Hippocampal formation (tissue), 2 donors: ENCODE measurements at places on chromosomes 13 and 19.
A peak's percentile ranks its signal among the peaks of the same experiment; 100 is the strongest.

DNA sequence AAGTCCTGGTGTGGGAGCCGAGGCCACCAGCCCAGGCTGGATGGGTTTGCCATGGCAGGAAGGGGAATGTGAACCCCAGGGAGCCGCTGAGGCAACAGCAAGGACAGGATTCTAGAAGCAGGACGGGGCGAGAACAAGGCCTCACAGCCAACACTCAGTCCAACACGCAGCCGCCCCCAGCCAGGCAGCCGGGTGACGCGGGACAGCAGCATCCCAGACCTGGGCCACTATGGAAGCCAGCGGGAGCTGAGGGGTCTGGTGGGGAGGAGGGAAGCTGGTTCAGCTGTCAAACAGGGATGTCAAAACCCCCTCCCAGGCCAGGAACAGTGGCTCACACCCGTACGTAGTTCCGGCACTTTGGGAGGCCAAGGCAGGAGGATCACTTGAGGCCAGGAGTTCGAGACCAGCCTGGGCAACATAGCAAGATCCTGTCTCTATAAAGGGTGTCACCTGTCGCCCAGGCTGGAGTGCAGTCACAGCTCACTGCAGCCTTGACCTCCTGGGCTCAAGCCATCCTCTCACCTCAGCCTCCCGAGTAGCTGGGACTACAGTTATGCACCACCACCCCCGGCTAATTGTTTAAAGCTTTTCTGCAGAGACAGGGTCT lies 6.8 kb downstream of the MEX3D start:
- DNase-seq: no peak

DNA sequence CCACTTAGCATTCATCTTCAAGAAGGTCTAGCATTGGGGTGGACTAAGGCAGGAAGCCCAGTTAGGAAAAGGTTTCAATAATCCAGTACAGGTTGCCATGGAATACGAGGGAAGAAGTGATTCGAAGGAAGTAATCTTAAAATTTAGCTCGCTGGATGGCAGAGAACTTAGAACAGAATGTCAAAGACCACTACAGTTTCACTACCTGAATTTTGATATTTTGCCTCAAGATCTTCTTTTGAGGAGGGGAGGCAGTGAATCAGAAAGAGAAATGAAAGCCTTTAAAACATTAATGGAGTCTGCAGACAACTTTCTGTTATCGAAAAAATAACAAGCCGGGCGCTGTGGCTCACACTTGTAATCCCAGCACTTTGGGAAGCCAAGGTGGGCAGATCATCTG lies 7.0 kb upstream of the RAB8A start:
- no peak for DNase-seq

DNA sequence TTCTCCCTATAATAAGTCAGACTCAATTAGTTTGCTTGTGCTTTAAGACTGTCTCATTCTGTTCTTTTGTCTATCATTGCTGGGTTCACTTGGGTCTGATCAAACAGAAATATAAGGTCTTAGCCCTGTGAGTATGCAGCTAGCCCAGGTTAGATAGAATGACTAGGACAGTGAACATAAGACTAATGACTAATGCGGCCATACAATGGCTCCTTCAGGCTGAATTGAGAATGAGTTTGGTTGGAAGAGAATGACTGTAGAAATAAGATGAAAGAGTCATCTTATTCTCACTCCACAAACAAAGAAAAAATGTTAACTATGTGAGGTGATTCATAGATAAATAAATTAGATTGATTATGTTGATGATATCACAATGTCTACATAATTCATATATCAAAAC lies 50.1 kb upstream of the OBI1 start:
- DNase-seq: no peak

DNA sequence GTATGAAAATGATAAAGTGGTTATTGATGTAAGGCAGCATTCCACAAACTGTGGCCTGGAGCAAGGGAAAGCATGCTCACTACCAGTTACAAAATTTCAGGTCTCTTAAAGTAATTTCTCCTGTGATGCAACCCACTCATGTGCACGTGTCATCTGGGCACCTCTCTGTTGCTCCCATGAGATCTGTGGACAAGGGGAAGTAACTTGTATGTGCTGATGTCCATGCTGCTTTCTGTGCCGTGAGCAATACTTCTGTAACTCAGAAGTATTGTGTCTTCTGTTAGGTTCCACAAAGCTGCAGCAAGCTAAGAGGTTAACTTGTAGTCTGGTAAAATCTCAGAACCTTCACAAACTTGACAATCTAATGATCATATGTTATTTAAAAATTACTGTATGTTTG lies 930.0 kb upstream of the SLITRK6 start:
- DNase-seq: no peak

DNA sequence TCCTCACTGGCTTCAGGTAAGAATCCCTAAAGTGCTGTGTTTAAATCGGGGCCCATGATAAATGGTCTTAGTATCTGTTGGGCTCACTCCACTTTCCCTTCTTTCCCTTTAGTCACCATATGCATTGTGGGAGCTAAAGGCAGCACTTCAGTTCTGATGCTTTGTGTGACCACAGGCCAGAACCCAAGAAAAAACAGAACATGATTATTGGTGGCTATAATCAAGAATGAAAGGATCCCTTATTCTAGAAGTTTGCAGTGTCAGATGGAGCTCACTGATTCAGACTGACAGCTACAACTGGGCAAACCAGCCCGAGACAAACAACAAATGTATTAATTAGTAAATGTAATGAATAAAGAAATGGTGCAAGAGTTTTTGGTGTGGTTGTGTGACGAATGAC lies 57.3 kb upstream of the POMP start:
- DNase-seq: peak; percentile 31

DNA sequence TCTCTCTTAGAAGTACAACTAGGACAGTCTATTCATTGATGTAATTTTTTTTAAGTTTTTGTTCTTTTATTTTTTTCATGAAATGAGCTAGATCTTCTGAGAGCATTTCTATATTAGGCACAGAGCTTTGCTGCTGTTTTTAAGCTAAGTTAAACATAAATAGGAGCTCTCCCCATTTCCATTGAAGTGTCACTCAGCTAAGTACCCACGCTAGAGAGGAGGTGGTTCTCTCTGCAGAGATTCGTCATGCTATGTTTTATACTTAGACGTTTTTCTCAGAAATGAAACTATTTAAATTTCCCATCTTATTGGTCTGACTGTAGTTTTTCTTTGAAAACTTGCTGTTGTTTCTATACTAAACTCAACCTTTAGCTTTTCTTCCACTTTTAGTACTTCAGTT lies 271.5 kb downstream of the PCDH9 start:
- no peak for DNase-seq

DNA sequence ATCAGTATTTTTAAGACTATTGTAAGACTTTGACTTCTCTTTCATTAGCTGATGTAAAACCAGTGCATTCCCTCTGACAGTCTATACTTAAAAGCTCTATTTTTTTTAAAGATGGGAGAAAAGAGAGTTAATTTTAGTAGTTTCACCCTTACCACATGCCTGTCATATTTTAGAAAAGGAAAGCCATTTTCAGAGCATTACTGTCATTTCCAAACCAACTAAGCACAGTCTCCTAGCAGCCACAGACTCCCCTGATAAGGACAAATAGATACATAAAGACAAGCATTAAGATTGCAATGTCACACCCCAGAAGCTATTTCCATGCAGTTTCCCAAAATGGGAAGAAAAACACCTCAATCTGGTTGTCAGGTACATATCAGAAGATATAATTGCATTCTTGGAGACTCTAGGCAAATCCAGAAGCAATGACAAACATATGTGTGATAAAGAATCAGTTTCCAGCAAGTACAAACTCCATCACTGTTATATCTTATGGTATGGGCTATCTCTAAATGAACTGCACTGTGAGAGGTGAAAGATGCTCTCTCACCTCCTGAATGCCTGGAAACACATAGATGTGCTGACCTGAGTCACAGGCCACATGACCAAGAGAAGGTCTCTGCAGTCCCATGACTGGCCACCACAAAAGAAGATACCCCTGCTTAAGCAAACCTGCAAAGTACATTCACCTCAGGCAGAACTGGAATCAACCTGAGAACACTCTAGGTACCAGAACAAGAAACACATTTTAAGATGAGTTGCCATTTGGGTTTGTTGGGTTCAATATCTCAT lies 303.3 kb downstream of the POU4F1 start:
- DNase-seq: no peak

- DNase-seq: no peak
Measured at GRCh38 chr13:46996316-46997030, 99.6 kb upstream of the HTR2A start.

DNA sequence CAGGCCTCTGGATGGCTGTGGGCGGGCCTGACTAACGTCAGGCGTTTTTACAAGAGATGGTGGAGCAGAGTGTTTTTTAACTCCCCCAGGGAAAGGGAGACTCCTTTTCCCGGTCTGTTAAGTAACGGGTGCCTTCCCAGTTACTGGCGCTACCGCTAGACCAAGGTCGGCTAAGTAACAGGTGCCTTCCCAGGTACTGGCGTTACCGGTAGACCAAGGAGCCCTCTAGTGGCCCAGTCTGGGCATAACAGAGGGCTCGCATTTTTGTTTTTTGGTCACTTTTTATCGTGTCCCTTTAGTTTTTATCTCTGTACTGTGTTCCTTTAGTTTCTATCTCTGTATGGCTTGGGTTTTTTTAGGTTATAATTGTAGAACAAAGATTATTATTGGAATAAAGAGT lies 10.0 kb downstream of the ZNF383 start:
- DNase-seq: no peak

- no peak for DNase-seq
Measured at GRCh38 chr13:48220592-48220980, 12.4 kb upstream of the ITM2B start.

- DNase-seq: no peak
Measured at GRCh38 chr13:51318015-51318414, 21.5 kb upstream of the SERPINE3 start.

DNA sequence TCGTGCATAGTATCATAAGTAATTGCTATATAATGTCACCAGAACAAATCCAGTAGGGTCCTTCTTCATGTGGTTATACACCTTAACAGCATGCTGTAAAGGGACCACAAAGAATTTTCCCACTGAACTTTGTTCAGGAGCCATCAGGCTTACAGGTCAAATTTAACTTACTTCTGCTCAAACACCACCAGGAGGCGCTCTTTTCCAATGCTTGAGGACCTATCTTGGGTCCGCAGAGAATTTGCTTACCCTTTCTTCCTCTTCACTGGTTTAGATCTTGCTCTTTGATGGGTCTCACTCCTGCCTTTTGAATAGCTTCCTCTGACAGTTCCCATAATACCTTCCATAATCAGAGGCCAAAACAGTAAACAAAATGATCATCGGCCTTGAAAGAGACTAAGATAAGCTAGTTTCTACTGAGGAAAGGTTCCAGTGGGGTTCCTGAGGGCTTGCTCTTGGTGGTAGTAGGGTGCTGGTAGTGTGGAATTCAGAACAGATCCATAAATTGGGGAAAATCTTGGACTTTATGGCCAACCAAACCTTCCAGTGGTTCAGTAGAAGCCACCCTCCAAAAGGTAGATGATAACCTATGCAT lies 37.4 kb downstream of the SCGB2B2 start:
- DNase-seq: peak; percentile 12

DNA sequence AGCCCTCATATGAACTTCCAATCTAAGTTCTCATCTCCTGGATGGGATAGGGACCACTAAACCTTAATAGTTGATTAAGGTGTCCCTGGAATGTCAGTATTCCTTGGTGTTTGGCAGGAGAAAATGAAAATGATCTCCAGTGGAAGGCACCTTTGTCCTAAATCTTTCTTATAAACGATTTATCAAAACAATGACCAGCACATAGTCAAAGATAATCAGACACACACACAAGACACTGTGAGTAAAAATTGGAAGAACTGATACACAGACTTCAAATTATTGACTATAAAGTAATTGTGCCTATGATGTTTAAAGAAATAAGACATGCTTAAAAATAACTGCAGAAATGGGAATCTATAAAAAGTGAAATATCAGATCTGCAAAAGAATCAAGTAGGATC lies 13.7 kb downstream of the CEBPA start:
- DNase-seq: no peak

DNA sequence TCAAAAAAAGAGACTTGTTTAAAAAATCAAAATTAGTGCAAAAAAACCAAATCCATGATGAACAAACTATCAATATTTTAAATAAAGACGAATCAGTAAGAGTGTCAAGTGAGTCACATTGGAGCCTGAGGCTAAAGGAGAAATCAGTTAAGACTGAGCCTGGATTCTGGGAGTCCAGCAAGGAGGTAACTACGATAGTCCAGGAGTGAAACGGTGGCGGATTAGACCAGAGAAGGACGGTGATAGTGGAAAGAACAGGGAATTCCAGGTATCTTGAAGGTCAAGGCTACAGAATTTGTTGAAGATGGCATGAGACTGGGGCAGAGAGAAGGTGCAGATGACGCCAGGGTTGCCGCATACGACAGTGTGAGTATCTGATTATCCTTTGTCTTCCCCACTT lies 7.0 kb upstream of the NPAS1 start:
- no peak for DNase-seq

DNA sequence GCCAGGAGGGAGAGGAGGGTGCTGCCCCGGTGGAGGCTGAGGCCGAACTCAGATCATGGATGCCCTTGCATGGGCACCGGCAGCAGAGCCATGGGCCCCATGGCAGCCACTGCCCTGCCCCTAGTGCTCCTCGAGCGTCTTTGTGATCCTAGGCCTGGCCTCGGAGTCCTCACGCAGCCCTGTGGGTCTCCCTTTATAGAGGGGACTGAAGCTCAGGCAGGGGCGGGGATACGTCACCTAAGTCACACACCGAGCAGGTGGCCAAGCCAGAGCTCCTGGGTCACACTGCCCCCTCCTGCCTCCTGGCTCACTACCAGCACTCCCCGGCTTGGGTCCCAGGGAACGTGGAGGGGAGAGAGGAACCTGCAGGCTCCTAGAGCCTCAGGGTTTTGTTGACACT lies 28.7 kb downstream of the DHX34 start:
- DNase-seq: no peak

GRCh38 chr13:112940236-112940635 lies 28.8 kb upstream of the MCF2L start:
- peak; percentile 39 for DNase-seq

- no peak for DNase-seq
Measured at GRCh38 chr13:75226733-75227435, 255.1 kb downstream of the TBC1D4 start.

DNA sequence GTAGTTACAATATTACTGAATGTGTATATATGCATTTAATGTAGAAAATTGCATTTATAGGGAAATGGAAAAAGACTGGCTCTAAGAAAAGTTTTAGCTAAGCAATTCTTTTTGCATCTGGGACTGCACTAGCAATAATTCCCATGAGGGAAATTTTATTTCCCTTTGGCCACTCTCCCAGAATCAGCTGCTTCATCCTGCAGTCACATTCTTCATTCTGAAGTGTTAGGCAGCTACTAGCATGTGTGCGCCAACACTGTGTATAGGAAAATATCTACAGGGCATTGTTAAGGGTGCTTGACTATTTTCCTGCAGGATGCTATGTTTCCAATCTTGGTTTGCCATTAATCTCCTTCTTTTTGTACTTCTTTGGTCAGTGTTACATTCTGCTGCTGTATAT lies 312.8 kb upstream of the PCDH20 start:
- no peak for DNase-seq

- DNase-seq: no peak
Measured at GRCh38 chr13:66405908-66406802, 824.0 kb downstream of the PCDH9 start.
